ENCODE measurements at places on chromosomes 2 and 18. TPM values are rescaled to one million over a fixed set of nuclear protein-coding genes. Genes with fewer than 3 reads are reported as not detected.

GRCh38 chr18:50748243-50749229 lies 71.3 kb downstream of the MRO start:
- no peak for DNase-seq

Gene MAB21L4
- total RNA-seq: not detected

DNA sequence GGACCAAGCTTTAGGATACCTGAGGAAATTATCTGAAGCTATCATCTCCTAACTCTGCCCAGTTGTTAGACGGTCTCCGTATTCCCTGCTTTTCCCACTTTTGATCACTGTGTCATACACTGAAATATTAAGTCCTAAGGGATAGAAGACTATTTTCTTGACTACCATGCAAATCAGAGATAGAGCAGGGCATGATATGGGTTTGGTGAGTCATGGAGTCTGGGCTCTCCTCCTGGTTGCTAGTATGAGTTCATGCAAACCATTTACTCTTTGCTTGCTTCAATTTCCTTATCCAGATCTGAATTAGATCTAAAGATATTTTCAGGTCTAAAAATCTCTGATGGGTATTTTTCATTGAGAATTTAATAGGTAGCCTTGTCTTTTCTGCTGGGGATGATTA lies 55.0 kb downstream of the EHBP1 start:
- no peak for DNase-seq

DNA sequence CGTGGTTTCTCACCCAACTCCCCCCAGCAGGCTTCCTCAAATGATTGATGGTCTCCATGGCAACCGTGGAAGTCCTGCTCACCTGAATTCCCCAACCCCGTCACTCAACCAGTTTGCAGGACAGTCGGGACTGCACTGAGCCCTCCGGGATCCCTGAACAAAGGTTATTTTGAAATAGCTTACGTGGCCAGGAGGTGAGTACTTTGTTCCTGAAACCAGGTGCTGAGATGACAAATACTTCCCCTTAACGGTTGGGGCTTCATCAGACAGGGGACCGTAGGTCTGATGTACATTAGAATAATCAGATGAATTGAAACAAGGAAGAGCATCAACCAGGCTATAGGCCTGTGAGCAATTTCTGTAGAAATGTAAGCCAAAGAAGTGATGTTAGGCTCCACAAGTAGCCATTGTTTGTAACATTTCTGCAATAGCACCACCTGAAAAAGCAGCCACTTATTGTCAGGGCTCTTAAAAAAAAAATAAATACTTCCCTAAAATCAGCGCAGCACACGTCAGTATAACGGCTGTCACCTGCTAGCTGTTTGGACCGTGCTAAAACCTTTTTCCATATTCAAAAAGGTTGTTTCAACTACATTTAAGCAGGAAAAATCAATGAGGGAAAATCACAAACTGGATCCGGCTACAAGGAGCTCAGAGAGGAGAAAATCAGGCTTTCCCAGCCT lies 206.4 kb upstream of the ID2 start:
- no peak for DNase-seq

GRCh38 chr18:80145196-80145804 lies 36.2 kb downstream of the ADNP2 start:
- no peak for DNase-seq

GRCh38 chr2:25032094-25032493 lies 9.8 kb upstream of the EFR3B start:
- peak; percentile 2 for DNase-seq

DNA sequence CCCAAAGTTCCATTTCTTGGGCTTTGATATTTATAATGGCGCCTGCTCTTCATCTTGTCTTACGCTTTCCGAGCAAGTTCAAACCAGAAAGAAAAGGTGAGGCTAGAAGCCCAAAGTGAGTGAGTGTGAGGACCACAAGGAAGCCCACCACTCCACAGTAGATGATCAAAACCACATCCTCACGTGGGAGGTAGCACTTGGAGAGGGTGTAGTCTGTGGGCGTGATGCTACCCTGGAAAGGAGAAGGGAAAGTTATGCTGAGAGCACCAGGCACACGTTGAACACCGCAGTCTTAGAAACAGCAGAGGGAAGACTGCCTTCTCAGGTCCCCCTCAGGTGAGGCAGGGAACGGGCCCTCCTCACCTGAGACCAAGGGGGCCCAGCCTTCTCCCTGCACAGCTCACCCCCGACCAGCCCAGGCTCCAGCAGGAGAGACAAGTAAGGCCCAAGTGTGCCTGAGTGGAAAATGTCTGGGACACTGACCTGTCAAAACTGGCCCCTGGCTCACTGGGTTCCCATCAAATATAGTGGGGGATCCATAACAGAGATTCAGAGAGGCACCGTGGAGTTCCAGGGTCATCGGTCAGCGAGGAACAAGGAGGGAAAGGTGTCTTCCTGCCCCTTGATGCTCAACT lies 23.6 kb downstream of the MPPE1 start:
- no peak for DNase-seq

DNA sequence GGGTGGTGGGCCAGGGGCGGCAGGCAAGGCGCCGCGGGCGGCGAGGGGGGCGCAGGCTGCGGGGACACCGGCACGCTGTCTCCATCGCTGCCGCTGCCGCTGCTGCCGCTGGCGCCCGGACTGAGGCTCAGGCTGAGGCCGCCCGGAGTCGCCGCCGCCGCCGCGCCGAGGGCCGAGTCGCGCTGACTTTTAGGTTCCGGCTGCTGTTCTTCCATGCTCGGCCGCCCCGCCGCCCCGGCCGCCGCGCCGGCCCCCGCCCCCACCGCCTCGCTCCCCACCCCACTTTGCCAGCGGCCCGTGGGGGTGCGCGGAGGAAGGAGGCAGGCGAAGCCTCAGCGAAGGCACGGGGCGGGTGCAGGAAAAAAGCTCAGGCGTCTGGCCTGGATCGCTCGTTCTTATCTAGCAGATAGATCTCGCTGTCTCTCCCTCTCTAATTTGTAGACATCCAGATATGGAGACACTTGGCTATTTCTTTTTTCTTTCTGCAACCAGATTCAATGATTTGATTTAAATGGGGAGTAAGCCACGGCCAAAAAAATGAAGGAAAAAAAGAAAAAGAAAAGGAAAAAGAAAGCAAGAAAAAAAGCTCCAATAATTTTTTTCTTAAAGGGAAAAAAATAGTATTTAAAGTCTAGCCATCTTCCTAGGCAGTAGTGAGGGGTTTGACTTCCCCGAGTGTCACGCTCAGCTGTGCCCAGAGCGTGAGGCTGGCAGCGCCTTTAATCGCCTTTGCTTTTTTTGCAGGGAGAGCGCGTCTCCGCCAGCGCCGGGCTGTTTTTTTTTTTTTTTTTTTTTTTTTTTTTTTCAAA lies at the start of gene EN1:
Gene EN1, minus strand, starts transcription at position 696 of the 809 bp plus-strand sequence. Its CDS starts 481 bp downstream, at position 215.
- DNase-seq: no peak

DNA sequence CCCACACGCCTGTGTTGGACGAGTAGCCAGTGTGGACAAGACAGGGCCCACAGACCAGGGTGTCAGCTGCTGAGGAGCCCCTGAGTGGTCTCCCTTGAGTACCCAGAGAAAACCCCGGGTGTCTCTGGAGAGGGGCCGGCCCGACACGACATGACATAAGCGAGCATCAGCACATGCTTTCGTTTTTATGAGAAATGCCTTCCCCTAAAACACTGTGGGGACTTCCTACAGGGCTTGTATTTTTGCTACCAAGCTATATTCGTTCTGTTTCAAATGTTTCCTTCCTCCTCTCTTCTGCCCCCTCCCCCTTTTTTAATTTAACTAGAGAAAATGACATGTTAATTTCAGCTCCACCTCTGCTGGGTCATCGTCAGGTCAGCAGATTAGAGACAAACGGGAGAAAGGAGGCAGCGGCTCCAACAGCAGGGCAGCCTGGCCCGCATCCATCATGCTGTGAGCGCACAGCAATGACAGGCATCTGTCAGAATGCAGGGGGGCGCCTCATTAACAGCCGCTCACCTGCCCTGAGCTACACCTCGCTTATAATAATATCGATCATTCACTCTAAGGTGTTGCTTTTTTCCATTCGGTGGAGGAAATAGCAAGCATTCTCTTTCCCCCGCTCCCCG lies 286.2 kb downstream of the ZNF516 start:
- no peak for DNase-seq

Gene HOXD9
- total RNA-seq: 1.8 TPM

DNA sequence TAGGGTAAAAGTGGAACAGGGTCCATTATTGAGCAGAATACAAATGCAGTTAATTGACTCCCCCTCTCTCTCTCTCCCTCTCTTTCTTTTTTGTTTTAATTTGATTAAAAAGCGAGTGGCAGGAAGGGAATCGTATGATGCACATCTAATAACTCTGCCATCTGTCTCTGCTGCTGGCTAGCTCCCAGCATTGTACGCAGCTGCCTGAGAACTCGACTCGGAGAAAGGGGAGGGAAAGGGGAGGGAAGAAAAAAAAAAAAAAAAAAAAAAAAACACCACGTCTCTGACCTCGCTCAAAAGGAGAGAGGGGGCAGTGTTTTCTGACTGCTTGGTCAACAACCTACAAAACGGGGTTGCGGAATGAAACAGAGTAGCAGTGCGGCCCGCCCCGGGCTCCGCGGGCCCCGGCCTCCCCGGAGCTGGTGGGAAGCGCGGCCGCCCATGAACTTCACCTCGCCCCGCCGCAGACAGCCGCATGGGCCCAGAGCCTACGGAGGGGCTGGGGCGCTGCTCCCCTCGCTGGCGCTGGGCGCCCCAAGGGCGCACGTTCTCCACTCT lies 265.7 kb downstream of the TCF4 start:
- DNase-seq: peak; percentile 91

GRCh38 chr2:76667821-76668271 lies 854.3 kb downstream of the LRRTM4 start:
- no peak for DNase-seq

DNA sequence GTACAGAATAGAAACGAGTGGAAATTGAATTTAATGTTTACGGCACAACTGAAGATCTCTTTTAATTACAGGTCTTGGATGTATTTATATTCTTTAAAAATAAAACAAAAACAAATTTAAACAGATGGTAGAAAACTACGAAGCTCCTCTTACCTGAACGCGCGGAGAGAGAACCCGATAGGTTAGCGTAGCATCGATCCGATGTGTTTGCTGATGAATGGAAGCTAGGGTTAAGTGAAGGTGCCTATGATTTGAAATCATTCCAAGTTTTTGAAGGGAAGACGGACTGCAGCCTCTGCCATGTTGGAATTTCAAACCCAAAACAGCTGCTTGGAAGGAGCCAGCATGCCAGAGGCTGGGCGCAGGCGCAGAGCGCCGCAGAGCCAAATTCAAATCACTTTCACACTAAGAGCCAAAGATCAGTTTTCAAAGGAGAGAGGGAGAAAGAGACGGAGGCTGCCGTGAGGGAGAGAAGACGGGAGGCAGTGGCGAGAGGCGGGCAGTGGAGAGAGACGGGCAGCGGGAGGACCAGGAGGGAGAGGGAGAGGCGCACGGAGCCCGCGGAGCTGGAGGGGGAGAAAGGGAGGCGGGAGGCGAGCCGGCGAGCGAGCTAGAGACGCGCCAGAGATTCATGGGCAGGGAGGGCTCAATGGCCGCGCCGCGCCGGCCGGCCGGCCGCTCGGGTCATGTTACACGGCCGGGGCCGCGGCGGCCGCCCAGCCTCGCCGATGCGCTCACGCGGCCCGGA lies at the start of gene FIGN:
Gene FIGN, minus strand, starts transcription at position 324 of the 748 bp plus-strand sequence. CDS start 1,081 bp downstream, outside the sequence.
- DNase-seq: peak; percentile 83

- no peak for DNase-seq
Measured at GRCh38 chr18:79062806-79063205, 6.4 kb upstream of the ATP9B start.

Gene BARD1
- total RNA-seq: 21.2 TPM

GRCh38 chr2:143745060-143745459 lies 615.8 kb downstream of the ARHGAP15 start:
- no peak for DNase-seq

DNA sequence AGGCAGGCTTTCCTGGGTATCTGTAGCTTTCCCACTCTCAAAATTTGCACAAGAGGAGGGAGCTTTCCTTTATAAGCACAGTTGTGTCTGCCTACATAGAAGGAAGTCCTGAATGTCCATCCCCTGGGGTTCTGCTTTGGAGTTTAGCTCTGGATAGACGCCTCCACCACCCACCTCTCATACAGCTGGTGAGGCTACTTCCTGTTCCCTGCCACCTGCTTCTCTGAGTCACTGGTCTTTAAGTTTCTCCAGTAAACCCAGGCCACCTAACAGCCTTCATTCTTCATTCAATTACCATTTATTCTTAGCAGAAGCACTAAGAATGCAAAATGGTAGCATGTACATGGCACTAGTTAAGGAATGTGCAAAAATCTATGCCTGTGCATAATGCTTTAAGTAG lies 407.8 kb downstream of the CDH2 start:
- DNase-seq: no peak

DNA sequence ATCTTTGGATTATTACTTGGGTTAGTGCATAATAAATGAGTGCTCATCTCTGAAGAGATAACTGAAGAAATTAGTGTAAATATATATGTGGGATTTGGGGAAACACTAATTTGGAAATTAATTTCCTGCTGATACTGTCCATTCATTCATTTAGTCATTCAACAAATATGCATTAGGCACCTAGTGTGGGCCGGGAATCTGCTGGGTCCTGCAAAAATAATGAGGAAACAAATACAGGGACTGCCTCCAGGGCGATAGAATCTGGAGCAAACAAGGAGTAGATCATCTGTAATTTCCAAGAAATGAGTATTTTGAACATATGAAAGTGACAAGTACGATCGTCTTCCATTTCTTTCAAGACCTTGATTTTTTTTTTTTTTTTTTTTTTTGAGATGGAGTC lies 203.7 kb upstream of the LYPD1 start:
- DNase-seq: no peak

DNA sequence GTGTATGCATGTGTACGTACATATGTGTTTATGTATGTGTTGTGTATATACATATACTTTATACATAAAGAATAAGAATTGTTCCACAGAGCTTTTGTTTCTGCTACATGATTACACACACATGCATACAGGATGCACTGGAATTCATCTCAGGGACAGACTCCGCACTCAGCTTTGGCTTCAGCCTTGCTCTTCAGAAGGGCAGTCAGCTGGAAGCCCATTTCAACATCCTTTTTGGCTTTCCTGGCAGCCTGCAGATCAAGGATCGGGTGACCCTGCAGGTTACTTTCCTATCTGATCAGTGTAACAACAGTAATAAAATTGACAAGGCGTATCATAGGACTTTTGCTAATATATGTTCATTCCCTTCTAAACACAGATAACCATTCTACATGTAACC lies 144.1 kb upstream of the COPS8 start:
- no peak for DNase-seq

DNA sequence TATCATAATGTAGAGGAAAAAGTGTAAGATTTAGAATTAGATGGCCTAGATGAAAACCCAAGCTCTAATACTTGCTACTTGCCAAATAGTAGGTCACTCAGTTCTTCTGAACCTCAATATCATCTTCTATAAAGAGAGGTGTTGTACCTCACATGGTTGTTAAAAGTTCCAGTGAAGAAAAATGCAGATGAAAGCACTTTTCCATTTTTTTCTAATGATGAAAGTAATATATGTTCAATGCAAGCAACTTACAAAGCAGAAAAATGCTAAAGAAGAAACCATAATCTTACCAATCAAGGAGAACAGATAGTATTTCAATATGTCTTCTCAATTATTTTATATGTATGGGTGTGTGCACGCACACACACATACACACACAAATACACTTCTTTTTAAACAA lies 52.7 kb upstream of the TMEM17 start:
- DNase-seq: no peak

Gene NAT8
- total RNA-seq: not detected

Gene IL37
- not detected for total RNA-seq
